ENCODE measurements at places on chromosomes 5 and 9.
A peak's percentile ranks its signal among the peaks of the same experiment; 100 is the strongest.

DNA sequence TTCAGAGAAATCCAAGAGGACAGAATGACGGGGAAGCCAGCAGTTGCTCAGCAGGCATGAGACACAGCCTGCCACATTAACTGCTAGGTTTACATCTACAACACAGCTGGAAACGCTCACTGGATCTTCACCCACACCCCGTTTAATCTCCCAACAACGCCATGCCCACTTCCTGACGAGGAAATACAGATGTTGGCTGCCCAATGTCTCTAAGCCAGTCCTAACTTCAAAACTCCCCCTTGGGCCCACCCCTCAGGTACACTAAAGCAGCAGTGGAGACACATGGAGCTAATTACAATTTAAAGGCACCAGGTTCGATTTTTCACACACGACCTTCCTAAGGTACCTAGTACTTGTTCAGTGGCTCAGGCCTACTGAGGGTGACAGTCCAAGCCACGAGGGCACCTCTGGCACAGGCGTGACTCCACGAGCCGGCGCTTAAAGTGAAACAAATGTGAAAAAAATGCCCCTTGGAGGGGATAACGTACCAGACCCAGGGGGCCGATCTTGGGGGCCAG, 904 bp downstream of the RPL12 start:
- no peak for DNase-seq

DNA sequence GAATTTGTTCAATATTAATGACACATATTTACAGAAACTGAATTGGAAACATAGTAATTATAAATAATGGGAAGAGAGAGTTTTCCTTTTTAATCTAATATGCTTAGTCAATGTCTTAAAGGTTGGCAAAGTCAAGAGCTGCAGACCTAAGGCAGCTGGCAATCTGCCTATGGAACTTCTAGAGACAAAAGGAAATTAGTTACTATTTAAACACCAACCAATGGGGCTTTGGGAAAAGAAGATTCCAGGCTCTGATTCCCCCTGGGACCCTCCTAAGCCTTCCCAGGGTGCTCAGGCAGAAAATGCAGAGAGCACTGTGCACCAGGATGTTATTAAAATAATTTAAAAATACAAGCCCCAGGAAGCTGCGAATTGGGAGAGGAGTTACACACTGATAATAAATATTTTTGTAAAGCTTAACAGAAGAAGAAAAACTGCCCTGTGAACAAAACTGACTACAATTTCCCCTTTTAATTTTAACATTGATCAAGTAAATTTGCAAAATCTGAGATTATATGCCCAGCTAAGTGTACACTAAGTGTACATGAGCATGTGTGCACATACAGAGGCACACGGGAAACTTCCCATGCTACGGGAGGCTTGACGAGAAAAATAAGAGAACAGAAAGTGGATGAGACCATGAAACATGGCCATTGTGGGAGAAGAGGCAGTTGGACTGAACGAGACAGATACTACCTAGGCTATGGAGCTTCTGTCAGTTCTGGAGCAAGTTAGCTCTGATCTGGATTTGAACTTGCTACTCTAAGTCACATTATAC, 77.4 kb upstream of the ADAMTS16 start:
- DNase-seq, result no peak

- DNase-seq, result no peak
Observed at GRCh38 chr5:158436271-158437065, 577.5 kb upstream of the CLINT1 start.

DNA sequence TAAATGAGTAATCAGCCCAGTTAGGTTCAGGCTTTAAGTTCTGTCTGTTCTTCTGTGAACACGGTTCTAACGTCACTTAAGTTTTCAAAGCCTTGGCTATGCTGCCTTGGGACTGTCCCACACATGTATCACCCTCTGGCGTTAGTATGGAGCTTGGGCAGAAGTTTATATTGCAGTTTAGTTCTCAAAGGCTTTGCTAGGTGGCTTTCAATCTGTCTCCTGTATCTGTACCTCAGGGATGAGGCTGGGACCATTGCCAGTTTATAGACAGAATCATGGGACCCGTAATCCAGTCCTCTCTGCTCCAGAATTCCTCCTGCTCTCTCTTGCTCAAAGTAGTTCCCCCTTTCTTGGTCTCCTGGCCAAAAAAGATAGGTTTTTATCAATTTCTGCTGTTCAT, 12.1 kb downstream of the C9orf40 start:
- DNase-seq, result no peak

- DNase-seq, result no peak
Observed at GRCh38 chr9:68942790-68943189, 71.1 kb downstream of the PRKACG start.

DNA sequence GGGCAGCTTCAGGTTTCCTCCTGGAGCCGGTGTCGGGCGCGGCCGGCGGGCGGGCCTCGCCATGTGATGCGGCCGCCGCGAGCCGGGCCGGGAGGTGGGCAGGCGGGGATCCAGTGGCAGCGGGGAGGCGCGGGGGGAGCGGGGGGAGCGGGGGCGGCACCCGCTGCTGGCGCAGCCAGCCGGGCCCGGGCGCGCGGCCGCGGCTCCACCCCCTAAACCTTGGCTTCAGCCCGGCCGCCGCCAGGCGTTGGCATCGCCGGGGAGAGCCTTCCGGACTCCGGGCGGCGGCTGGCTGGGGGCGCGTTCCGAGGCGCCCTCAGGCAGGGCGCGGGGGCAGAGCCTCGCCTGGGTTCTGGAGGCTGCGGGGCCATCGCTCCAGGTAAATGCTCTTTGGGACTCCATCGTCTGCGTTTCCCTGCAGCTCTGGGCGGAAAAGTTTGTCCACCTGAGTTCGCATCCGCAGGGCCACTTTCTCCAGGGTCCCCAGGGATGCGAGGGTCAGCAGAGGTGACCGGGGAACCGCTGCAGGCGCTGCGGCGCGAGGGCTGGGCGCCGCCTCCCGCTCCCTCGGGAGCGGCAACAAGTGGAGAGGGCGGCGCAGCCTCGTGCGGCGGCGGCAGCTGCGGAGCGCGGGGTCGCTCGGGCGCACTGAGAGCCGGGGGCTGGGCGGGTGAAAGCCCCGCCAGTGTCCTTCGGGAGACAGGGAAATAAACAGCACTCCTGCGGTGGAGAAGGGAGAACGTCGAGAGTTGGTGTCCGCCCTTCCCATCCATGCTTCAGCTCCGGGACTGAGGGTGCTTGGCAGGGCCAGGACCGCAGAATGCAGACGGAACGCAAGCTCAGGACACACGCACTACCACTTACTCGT, at the start of gene ARHGEF28:
Gene ARHGEF28, plus strand, starts transcription at position 253 of the 868 bp plus-strand sequence. CDS start 58,656 bp downstream, outside the sequence.
- peak; percentile 66 for DNase-seq

DNA sequence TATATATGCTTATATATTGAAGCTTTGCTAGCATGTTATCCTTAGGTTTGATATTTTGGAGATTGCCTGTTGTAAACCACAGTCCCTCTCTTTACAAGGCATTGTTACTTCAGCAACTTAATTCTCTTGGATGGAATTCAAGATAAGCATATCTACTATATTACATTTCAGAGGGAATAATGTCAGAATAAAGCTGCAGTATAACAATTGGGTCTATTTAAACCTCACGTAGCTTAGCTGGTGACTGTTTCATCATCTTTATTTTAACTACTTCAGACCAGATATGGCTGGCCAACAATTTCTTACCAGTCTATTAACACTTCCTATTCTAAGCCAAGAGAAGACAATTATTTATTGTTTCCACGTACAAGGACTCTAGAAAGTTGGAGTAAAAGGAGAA, 27.1 kb downstream of the ZCCHC10 start:
- DNase-seq, result no peak

DNA sequence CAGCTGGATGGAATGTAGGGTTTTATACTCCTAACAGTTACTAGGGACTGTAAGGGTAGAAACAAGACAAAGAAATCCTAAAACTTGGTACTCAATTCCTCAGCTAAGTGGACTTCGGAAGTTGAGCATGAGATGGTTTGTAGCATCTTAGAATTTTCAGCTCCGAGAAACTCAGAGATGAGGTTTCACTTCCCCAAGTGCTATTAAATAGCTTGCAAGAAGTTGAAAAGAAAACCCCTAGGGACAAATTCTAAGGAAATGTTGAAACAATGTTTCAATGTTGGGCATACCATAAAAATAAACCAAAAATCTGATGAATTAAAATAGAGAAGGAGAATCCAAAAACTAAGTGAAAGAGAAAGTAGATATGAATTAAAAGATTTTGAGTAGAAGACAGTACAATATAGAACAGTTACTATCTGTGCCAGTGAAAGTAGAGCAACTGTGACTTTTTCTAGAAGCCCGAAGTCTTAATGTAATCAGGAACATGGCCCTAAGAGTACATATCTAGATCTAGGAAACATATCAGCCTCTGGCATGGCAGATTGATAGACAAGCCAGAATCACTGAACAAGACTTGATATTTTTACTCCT, 308.6 kb upstream of the RGMB start:
- DNase-seq, result no peak

DNA sequence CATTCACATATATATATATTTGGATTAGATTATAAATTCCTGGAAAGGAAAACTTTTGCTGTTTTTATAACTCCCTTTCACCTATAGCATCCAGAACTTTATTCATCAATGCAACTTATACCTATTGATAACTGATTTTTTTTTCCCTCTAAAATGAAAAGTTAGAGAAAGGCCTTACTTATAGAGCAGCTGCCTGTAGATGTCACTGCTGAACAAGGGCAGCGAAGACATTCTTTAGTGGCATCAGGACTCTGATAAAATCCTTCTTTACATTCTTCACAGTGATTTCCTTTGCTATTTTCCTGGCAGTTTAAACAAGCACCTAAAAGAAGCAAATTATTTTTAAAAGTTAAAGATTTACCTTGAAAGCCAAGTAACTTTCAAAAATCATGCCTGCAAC, 32.3 kb upstream of the CDK5RAP2 start:
- DNase-seq, result no peak

- DNase-seq, result no peak
Observed at GRCh38 chr5:171495122-171495700, 75.8 kb downstream of the FGF18 start.

GRCh38 chr5:32055891-32056866, 117.9 kb downstream of the GOLPH3 start:
- no peak for DNase-seq

GRCh38 chr9:86837345-86837744, 110.0 kb downstream of the GAS1 start:
- no peak for DNase-seq

- no peak for DNase-seq
Observed at GRCh38 chr5:144414202-144415029, 243.7 kb downstream of the KCTD16 start.

DNA sequence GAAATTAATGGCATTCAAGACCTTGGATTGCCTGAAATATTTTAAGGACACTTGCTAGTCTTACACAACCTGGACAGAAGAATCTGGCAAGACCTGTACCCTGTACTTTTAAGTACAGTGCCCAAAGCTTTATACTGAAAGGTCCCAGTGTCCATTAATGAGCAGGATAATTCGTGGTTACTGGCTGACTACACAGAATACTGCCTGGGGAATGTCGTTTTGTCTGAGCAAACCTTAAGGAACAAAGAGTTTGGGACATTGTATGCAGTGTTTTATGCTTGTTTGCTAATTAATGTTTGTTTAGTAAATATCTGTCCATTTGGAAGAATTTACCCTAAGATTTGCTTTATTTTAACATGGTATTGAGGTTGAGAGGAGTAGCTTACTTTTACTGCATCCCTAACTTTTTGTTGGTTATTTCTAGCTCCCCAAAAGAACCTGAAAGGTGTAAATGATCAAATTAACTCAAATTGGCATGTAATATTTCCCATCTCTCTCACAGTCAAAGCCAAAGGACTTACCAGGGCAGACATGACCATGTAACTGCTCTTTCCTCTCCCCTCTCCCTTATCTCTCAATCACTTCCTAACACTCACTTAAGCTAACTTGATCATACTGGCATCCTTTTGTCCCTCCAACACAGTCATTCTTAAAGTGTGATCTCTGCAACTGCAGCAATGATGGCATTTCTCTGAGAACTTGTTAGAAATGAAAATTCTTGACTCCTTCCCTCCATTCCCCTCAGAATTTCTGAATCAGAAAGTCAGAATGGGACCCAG, 15.7 kb downstream of the RANBP3L start:
- no peak for DNase-seq

DNA sequence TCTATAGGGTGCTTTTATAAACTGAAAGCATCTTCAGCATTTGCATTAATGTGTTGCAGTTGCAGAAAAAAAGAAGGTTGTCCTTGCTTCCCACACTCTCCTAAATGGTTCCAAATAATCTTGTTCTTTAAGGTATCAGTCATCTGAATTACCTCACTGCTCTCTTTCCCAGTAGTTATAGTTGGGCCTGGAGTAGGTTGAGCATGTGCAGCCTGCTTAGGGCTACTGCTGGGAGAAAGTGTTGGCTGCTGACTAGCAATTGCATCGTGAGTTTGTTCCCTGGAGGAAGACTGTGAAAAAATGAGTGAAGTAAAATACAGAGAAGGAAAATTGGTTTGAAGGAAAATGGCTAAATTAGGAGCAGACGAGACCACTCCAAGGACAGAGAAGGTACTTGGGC, 74.5 kb downstream of the PRR16 start:
- DNase-seq, result no peak

DNA sequence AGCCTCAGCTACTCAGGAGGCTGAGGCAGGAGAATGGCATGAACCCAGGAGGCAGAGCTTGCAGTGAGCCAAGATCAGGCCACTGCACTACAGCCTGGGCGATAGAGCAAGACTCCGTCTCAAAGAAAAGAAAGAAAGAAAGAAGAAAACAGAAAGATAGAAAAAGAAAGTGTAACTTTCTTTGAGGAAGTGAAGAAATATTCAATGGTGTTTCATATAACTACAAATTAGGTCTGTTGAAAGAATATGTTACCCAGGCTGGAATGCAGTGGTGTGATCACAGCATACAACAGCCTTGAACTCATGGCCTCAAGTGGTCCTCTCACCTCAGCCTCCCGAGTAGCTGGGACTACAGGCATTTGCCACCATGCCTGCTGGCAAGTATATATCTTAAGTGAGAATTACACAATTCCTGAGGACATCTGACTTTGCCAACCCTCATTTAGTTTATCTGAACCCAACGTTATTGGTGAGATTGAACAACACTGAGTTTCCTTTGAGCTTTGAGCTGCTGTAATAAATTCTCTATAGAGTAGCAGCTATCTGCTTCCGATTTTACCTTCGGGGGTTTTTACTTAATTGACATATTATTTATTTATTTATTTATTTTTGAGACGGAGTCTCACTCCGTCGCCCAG, 2.0 kb upstream of the FAF2 start:
- no peak for DNase-seq

GRCh38 chr5:149073213-149073612, 10.4 kb upstream of the SH3TC2 start:
- no peak for DNase-seq

- DNase-seq, result no peak
Observed at GRCh38 chr5:119250946-119251901, 104.6 kb upstream of the TNFAIP8 start.

DNA sequence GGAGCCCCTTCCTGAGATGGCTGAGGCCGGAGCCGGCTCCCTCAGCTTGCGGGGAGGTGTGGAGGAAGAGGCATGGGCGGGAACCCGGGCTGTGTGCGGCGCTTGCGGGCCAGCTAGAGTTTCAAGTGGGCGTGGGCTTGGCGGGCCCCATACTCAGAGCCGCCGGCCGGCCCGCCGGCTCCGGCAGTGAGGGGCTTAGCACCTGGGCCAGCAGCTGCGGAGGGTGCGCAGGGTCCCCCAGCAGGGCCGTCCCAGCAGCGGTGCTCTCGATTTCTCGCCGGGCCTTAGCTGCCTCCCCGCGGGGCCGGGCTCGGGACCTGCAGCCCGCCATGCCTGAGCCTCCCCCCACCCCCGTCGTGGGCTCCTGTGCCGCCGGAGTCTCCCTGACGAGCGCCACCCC, 67.9 kb upstream of the SLC28A3 start:
- DNase-seq, result no peak

- DNase-seq, result no peak
Observed at GRCh38 chr9:130579738-130580463, 524 bp downstream of the FUBP3 start.
